ENCODE measurements at places on chromosomes 4 and X.

GRCh38 chr4:169179609-169180521, 90.9 kb downstream of the SH3RF1 start:
- DNase-seq = no peak

GRCh38 chrX:66872771-66873170, 233.9 kb upstream of the EDA2R start:
- DNase-seq = no peak

- no peak for DNase-seq
Measured at GRCh38 chr4:139890816-139891215, 225.2 kb downstream of the MGST2 start.

- DNase-seq = no peak
Measured at GRCh38 chr4:161952382-161952781, 211.4 kb downstream of the FSTL5 start.

GRCh38 chrX:103562801-103563200, 22.5 kb upstream of the TCEAL4 start:
- DNase-seq = no peak

GRCh38 chr4:2248821-2249261, 6.9 kb upstream of the HAUS3 start:
- DNase-seq = peak; percentile 5

- DNase-seq = peak; percentile 33
Measured at GRCh38 chrX:148500423-148501385, at the start of gene AFF2. Gene AFF2, plus strand, starts transcription at chrX:148500617. Its CDS starts 481 bp downstream, at chrX:148501098.

DNA sequence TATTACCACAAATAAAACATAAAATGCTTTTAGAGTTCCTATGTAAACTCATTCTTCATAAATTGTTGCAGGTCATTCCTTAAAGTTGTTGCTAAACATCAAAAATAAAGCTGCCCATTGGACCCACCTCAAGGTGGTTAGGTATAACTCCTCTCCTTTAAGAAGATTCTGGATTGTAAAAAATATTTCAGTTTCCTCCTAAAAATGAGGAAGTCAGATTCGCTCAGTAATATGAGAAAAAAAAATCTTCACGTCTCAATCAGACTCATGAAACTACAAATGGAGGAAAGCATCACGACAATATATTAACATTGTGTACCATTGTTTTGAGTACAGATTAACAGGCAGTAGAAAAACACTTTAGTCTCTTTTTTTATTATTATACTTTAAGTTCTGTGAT, 105.9 kb downstream of the DDX60 start:
- no peak for DNase-seq

DNA sequence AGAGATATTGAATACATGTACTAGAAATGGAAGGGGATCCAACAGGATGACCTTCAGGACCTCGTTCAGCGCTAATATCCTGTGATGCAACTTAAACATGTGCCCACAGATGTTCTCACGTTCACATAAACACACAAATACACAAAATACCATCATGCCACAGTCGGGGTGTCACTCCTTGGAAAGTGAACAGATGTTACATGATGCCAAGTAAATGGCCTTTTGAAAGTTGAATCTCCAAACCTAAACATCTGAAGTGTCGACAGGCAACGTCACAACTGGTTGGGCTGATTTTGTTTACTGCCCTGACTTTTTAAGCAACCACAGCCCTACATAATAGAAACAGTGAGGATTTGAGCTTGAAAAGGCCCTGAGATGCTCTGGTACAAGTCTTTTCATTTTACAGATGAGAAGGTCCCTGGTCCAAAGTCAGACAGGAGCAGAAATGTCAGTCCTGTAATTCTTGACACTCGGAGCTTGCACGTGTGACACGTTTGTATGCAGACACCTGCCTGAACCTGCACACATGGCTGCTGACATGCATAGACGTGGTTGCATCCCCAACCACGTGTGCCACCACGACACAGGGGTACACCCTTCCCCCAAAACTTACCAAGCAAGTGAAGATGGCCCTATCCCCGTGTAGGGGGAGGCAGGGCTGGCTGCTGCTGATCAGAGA, 23.5 kb upstream of the BCORL1 start:
- DNase-seq = no peak

DNA sequence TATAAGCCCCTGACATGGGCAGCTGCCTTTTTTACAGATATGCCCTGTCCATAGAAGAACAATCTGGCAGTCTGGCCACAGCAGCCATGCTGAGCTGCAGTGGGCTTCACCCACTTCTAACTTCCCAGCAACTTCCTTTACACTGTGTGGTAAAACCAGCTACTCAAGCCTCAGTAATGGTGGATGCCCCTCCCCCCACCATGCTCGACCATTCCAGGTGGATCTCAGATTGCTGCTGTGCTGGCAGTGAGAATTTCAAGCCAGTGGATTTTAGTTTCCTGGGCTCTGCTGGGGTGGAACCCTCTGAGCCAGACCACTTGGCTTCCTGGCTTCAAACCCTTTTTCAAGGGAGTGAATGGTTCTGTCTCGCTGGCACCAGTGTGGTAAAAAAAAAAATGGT, 355.9 kb upstream of the EDA2R start:
- no peak for DNase-seq

GRCh38 chr4:8107146-8107657, 51.4 kb downstream of the ABLIM2 start:
- DNase-seq = no peak

DNA sequence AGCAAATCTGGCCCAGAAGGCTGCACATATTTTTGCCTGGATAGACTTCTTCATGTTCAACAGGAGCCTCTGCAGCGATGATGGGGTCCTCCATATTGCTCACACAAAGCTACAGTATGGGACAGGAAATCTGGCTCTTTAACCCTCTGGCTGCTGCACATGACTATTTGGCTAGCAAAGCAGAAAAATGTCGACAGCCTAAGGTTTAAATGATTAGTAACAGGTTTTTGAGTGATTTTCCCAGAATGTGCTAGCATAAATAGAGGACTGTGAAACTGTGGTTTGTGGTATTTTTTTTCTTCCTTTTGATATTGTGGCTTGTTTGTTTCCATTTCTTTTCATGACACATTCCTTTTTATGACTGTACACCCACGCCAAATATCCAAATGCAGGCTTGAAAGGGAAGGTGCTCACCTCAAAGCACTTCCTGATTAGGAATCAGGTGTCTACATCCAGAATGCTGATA, 120.2 kb upstream of the GK2 start:
- no peak for DNase-seq

- DNase-seq = no peak
Measured at GRCh38 chrX:1582686-1583437, 8.5 kb upstream of the AKAP17A start.

Measured in activated CD4-positive, alpha-beta T cell treated with anti-CD3 and anti-CD28 coated beads for 1 hour (primary cell).